Right renal cortex interstitium (tissue), 3 donors: ENCODE measurements at places on chromosomes 5 and 9. TPM values are rescaled to one million over a fixed set of nuclear protein-coding genes. Genes with fewer than 3 reads are reported as not detected.

The ABCA1 gene
- polyA plus RNA-seq: 8.5 TPM

DNA sequence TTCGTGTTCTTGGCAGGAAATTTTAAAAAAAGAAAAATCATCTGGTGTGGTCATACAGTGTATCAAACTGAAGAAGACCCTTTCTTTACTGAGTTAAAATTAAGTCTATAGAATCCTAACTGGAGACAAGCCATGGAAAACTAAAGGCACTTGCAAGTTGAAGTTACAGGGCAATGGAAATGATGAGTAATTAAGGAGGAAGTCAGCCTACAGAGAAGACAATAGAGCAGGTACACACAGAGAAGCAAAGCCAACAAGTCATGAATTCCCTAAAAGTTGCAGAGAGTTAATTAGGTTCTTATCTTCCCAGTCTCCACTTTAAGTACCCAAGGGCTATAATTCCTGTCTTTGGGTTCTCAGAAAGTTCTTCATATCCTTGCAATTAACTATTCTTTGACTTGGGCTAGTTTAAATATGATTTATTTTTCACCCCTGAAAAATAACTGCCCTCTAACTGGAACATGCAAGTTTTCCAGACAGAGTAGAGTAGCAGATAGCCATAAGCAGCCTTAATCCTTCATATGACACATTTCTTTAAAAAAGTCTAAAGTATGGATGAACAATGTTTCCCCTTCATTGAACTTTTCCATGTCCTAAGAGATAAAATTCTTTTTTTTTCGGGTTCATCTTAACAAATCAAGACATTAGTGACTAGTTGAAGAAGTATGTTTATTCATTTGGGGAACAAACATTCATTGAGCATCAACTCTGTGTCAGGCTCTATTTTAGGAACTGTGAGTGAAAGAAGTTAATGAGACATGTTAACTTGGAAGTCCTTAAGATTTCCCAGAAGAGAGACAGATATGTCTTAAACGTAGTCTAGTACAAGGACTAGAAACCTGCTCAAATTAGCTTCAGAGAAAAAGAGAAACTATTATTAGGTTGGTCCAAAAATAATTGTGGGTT is 5.2 kb upstream of the ITGA2 start:
- DNase-seq: no peak

DNA sequence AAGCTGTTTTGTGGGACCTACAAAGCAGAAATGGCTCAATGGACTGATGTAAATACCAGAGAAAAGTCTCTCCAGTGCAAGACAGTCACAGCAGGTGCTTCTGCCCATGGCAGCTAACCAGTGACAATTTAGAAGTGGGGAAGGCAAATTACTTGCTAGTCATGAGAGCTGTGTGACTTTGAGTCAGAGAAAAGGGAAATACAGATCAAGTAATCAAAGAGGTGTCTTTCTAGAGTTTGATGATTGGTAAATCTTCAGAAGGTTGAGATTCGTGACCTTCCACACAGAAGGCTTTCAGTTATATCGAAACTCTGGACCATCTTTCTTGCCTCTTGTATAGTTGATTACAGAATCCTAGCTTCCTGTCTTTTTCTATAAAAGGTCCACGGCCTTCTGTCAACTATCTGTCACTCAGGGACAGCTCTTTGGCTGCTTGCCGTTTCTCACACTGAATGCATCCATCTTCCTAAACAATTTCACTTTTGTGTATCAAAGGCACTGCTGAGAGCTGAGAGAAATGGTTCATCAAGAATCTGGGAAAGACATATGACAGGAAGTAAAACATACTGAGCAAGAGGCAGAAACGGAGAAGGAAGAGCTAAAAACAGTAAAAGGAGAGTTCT is 993.9 kb upstream of the ACO1 start:
- DNase-seq: no peak

DNA sequence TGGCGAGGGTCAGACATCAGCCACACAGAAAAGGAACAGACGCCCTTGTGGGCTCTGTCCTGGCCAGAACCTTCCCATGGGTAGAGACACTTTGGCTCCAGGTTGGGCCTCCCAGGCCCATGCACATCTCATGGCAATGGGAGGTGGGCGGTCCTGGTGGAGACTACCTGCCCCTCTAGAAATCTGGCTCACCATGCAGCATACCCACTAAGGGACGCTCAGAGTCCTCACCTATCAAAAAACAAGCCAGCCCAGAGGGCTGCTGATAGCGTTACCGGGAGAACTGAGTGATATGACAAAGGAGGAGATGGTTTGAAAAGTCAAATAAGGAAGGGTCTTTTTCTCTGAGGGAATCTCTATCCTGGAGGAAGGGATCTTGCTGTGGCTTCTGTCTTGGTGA is 62.1 kb downstream of the C5orf15 start:
- DNase-seq: no peak

The LYRM7 gene
- polyA plus RNA-seq: 13.8 TPM

DNA sequence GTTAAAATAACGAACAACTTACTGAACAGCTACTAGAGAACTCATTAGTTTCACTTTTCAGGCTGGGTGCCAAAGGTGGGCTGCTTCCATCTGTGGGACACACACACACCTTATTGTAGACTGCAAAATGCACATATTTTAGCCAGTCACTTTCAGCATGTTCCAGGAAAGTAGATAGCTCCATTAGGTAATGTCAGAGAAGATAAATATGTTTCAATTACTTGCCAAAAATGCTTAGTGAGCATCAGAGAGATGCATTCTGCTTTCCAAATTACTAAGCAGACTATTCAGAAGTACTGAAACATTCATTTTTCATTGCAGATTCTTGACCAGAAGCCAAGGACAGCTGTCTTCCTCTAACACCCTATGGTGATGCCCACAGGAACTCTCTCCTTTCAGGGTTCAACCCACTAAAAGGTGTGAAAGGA is 56.2 kb upstream of the APC start:
- no peak for DNase-seq

GRCh38 chr9:13731637-13732036 is 452.1 kb upstream of the MPDZ start:
- DNase-seq: no peak

The PCDHB8 gene
- polyA plus RNA-seq: 3.2 TPM

- no peak for DNase-seq
Measured at GRCh38 chr9:95857896-95858295, 17.6 kb upstream of the ERCC6L2 start.

The UGT3A1 gene
- 125 TPM for polyA plus RNA-seq

The ANKRD31 gene
- 0.68 TPM for polyA plus RNA-seq

DNA sequence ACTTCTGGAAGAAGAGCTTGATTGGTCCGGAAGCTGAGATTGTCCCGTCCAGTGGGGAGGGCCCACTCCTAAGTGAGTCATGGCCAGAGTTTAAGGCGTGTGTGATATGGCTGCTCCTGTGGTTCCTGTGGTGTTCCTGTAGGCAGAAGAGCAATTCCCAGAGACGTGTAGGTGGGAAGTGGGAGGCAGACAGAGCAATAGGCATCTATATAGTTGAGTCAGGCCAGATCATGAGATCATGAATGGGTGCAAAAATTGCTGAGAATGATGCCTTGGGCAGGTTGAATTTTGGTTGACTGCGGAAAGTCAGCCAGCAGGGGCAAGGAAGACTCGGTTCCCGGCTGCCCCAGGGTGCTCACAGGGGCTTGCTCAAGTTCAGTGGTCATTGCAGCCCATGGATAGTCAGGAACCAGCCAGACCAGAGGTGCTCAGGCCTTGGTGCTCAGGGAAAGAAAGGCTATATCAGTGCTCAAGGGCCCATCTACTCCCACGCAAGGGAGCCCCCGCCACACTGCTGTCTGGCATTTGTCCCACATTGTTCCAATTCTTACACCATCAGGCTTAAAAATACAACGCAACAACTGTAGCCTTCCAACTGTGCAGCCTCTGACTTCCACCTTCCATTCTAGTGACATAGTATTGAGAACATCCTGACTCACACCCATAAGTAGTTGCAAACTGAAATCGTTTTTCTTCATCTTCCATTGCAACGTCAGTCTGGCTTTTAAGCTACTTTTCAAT is 21.0 kb upstream of the GSN start:
- DNase-seq: no peak

DNA sequence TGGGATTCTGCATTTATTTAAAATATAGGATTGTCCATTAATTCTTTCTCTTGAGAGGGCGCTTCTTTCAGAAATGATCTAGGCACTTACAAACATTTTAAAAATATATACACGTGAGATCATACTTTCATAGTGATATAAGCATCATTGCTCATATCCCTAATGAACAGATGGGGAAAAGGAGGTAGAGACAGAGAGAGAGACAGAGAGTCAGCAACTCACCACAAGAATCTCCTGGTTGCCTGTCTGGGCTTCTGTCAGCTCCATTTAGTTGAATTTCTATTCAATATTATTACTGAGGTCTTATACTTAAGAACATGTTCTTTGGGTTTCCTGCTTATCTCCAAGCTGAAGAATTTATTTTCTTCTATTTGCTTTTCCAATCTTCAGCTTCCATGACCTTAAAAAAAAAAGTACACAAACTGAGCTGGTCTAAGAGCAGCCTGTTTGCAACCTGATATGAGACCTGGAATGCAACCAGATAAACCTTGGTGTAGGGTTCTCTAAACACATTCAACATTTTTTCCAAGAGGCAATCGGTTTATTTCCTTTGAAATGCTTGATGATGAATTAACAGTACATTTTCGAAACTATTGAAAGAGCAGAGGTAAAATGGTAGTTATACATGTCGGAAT is 51.6 kb upstream of the LIFR start:
- DNase-seq: no peak

DNA sequence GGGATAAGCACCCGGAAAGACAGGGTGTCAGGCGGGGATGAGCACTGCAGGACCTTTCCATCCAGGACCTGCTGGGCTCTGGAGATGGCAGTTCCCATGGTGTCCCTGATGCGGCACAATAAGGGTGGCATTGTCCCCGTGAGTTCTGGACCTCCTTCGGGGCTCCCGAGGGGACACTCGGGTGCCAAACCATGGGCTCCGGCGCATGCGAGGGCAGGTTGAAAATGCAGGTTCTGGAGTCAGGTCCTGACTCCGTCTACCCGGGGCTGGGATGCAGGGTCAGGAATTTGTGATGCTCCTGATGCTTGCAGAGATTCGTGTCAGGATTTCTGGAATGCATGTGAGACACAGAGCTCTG is 682 bp downstream of the FCN2 start:
- DNase-seq: no peak

GRCh38 chr5:35066260-35066795 is 18.6 kb upstream of the AGXT2 start:
- no peak for DNase-seq

The SEMA5A gene
- polyA plus RNA-seq: 40.9 TPM

DNA sequence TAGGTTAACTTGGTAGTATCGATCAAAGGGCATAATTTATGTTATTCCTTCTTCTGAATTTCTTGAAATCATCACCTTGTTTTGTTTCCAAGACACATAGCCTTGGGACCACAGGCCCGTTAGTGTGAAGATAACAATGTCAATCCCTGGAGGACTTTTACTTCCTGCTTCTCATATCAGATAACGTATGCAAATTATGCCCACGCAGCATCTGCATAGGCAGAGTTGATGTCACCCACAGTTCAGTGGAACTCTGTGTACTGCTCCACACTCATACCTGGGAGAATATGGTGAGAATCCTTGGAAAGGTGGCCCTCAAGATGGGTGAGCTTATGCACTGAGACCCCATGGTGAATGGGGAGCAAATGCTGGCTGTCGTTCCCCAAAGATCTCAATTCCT is 95.0 kb downstream of the CFAP90 start:
- DNase-seq: no peak

The CFAP90 gene
- polyA plus RNA-seq: 5.7 TPM

DNA sequence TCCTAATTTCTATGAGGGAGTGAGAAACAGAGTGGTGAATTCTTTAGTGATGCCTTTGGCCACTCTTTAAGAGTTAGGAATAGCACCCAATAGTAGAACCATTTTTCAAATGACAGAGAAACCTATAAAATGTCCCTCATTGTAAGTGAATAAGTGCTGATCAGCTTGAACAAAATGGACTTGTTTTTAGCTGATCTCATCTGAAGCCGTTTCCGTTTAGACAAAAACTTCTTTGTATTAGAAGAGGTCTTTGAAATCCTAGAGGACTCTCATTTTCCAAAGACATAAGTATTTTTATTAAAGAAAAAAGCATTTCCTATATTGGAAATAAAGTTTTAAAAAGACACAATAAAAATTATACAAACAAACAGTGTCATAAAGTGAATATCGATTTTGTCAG is 273.9 kb downstream of the ARHGEF28 start:
- DNase-seq: no peak

The OSMR gene
- polyA plus RNA-seq: 8.4 TPM

GRCh38 chr5:139659695-139660101 is 11.5 kb downstream of the CXXC5 start:
- DNase-seq: no peak

DNA sequence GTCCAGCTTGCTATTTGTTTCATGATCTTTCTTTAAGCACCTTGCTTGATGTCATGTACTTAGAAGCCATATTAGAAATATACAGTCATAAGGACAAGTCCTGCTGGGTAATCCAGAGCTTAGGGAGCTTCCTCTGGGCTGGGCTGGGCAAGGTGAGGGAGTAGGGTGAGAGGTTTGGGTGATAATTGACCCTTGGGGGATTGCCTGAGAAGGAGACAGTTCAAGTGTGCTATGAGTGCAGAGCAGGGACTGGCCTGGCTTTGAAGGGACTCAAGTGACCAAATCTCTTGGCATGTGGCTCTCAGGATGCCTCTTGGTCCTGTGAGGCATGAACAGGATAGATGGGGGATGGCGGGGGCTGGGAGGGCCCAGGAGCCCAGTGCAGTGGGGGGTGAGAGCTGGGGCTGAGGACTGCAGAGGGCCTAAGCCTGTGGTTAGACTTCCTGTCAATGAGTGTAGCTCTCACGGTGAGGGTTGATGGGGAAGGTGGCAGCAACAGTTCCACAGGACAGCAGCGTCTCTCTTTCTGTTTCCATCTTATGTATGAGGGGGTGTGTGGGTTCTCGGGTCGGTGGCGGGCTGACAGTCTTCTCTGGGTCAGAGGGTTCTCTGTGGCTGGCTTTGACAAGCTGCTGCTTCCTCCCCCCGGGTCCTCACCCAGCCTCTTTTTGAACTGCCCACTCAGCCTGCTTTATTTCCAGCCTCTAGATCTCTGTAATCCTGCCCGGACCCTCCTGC is 53.5 kb downstream of the RGS3 start:
- no peak for DNase-seq

The PCDHGA1 gene
- polyA plus RNA-seq: 1.2 TPM

- DNase-seq: no peak
Measured at GRCh38 chr9:137168573-137168903, 1.3 kb downstream of the LRRC26 start.

DNA sequence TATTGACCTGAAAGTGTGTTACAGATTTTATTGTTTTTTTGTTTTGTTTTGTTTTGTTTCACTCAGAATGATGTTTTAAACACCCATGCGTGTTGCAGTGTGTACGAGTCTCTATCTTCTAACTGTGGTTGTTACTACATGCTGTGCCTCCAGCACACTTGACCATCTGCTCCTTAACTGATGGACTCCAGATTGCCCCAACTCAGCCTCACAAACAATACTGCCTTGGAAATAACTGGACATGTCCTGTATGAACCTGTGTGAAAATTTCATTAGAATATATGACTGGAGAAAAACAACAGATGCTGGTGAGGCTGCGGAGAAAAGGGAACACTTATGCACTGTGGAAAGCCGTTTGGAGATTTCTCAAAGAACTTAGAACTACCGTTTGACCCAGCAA is 68.7 kb upstream of the HAND1 start:
- no peak for DNase-seq

- no peak for DNase-seq
Measured at GRCh38 chr5:119218830-119219782, 136.7 kb upstream of the TNFAIP8 start.
